ENCODE measurements at places on chromosomes 1 and 21. TPM values are rescaled to one million over a fixed set of nuclear protein-coding genes. Genes with fewer than 3 reads are reported as not detected.

- DNase-seq: no peak
Observed at GRCh38 chr1:34843392-34844251, 15.9 kb downstream of the SMIM12 start.

The SYPL2 gene
- total RNA-seq: not detected

The OR6K3 gene
- total RNA-seq: not detected

DNA sequence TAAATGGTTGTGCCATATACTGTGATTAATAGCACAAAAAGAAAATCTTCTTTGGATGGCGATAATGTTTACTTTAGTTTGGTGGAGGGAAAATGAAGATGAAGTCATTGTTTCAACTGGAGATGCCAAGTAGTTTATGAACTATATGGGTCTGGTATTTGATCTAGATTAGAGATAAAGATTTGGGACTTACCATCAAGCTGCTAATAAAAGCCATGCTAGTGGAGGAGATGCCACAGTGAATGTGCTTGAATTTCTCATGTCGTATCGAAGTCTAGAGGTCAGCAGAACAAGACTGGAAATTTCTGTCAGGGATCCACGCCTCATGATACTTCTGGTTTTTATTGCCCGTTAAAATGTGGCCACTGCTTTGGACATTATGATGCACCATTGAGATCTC is 742.0 kb downstream of the NCAM2 start:
- DNase-seq: no peak

GRCh38 chr1:230910755-230911117 is 42.4 kb upstream of the C1orf198 start:
- no peak for DNase-seq

Data from Calu3 (cell line).